ENCODE measurements at places on chromosomes 5 and 9.
A peak's percentile ranks its signal among the peaks of the same experiment; 100 is the strongest.

GRCh38 chr5:132684922-132685720 lies 11.3 kb downstream of the IL4 start:
- no peak for DNase-seq

DNA sequence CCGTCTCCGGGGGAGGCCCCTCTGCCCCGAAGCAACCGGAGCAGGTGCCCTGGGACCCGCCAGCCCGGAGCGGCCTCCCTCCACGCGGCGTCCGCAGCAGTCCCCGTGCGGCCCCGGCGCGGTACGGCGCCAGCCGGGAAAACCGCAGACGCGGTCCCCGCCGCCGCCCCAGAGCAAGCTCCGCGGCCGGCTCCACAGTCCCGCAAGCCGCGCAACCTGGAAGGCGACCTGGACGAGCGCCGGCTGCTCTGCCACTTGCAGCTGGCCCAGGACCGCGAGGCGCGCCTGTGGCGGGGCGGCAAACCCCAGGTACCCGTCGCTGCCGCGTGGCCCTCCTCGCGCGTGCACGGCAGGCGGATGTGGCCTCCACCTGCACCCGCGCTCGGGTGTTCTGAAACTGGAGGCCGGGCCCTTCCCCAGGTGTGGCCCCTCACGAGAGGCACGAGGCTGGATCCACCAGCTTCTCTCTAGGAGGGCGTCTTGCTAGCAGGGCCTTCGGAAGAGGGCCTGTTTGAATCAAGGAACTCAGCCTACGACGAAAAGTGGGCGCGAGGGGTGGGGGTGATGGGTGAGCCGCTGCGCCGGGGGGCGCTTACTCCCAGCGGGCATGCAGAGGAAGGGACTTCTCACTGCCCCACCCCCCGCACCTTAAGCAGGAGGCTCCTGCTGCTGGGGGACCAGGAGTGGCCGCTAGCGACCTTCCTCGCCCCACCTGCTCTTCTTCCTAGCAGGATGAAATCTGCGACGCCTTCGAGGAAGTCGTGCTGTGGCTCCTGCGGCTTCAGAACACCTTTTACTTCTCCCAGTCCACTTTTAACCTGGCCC lies 602 bp downstream of the CCNI2 start:
- DNase-seq: no peak

- DNase-seq: peak; percentile 31
These were observed 25.7 kb downstream of the UTP15 start for GRCh38 chr5:73591102-73591695.

GRCh38 chr9:73104921-73105320 lies 46.7 kb upstream of the ANXA1 start:
- DNase-seq: no peak

GRCh38 chr5:148372893-148373292 lies 10.9 kb upstream of the FBXO38 start:
- DNase-seq: no peak

DNA sequence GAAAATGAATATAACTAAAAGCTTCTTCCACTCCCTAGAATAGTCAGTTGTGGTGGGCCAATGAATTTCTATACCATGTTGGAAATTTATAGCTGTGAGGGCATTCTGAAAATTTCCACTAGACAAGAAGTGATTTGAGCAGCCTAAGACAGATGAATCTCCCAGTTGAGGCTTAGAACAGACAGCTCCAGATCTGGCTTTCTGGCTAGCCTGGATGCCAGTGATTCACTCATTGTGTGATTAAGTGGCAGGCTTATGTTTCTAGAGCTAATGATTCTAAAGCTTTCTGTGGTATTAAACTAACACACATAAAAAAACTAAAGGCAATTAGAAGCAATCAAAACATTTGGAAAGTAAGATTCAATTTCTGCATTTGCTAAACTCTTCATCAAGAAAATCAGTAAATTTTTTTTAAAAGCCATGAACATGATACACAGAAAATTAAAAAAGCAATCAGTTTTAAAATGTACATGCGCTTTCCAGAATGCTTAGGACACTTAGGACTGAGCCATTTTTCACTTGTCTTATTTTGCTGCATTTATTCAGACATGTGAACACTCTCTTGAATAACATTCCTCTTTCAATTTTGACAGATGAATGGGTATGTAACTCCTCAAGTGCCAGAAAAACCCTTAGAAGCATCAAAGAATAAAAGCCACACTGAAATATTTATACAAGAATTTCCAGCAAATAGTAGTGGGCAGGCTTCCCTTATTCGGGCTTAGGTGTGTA lies 100.5 kb upstream of the GNAQ start:
- no peak for DNase-seq

- DNase-seq: no peak
These were observed 457.3 kb upstream of the ARRDC3 start for GRCh38 chr5:91840412-91840811.

GRCh38 chr5:135455876-135456237 lies 3.7 kb upstream of the TIFAB start:
- DNase-seq: no peak

DNA sequence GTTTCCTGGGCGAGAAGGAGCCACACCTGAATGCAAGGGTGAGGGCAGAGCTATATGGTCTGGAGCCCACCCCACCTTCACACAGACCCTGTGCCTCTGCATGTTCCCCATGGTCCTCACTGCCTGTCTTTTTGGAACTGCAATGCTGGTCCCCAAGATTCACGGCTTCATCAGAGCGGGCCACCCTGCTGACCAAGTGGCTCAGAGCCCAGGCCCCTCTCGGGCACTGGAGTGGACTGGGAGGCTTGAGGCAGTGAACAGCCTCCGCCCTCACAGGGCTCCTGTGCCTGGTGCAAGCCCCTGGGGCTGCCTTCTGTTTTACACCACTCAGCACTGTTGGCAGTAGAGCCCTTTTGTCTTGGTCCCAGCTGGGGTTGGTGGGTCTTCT lies 143.2 kb downstream of the CACNA1B start:
- DNase-seq: no peak

GRCh38 chr9:95719354-95719753 lies 156.1 kb upstream of the ERCC6L2 start:
- no peak for DNase-seq

- DNase-seq: no peak
These were observed 34.5 kb upstream of the NCS1 start for GRCh38 chr9:130137641-130138081.

- DNase-seq: no peak
These were observed at the start of gene OTP for GRCh38 chr5:77637998-77638762. Gene OTP (minus strand): TSS chr5:77638713. CDS start chr5:77638549, 164 bp downstream.

- DNase-seq: no peak
These were observed 101.7 kb downstream of the CDH18 start for GRCh38 chr5:19886123-19886917.

DNA sequence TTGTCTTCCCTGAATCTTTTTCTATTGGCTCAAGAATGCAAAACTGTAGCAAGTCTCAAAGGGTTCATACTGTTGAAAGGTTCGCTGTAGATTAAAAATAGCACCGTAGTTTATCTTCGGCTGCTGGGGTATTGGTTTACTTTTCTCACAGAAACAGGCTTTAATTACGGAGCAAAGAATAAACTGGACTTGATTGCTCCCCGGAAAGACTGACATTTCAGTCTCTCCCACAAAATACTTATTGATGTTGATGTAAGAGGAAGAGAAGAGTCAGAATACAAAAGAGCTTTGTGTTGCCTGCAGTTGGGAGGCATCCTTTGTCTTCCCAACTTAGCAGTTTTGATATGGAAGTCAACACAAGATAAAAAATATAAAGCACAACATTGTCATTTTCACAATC lies 183.9 kb upstream of the DMAC1 start:
- DNase-seq: no peak

GRCh38 chr9:91162784-91163443 lies 198.8 kb downstream of the AUH start:
- DNase-seq: no peak

DNA sequence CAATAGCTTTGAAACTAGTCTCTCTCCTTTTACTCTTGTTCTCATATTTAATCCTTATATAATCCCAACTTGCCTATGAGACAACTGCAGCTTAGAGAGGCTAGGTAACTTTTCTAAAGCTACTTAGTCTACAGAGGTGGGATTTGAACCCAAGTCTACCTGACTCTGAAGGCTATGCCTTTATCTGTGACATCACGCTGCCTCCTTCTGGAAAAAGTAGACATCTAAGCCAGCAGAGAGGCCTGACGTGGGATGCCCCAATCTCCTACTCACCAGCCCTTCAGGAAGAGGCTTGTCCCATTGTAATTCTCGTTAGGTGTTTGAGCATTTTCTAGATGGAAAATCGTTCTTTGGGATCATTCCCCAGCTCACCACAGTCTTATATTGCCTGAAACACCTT lies 167.5 kb downstream of the HSPA4 start:
- DNase-seq: no peak

DNA sequence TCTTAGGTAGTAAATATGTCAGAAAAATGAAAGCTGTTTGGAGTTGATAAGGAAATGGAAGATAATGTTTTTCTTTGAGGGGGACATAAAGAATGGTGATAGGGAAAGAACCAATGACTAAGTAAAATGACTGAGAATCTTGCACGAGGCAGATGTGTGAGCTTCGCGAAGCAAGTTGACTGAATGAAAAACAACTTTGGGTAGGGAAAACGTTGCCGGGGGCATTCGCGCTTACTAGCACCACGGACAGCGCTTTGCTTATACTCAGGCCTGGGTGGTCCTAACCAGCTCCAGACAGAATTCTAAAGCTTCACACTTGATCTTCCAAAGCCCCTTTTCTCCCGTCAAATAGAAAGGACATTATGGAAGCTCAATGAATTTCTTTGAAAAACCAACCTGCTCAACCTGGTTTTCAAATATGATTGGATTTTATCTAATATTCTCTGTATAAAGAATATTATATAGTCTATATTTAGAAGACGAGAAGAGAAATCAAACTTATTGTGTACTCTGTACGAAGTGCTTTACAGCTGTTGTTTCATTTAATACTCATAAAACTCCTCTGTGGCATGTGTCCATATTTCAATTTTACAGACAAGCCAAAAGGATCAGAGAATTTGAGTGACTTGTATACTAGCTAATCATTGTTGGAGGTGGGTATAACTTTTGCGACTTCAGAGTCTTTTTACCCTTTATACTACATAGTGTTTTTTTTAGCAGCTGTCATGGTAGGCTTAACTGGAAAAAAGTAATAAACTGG lies 1.9 kb upstream of the CDKN2B start:
- no peak for DNase-seq

- DNase-seq: no peak
These were observed 56.8 kb upstream of the XPA start for GRCh38 chr9:97753975-97754374.

DNA sequence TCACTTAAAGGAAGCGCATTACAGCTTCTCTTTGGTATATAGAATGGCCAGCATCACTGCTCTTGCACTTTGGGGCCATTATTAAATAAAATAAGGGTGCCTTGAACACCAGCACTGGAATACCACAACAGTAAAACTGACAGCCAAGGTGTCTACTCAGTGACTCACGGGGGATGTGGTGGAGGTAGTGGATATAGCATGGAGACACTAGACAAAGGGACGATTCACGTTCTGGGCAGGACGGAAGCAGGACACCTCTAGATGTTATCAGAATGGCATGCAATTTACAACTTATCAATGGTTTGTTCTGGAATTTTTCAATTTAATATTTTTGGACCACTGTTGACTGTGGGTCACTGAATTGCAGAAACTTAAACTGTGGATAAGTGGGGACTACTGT lies 32.9 kb upstream of the PDE8B start:
- no peak for DNase-seq

DNA sequence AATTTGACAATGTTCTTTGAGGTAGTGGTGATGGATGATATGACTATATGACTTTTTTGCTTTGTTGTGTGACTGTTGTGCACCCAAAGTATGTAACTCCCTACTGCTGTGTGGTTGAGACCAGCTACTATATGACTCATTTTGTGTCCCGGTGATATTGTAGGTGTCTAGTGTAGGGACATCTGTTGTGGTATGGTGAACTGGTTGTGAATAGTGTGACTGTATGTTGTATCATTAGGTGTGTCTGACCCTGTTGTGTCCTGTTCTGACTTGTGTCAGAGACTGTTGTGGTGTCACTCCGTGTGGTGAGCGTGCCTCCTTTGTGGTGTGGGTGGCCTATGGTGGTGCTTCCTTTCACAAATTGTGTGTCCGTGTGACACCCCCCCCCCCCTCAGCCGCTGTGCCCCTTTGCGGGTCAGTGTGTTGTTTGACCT lies 11.2 kb upstream of the CXXC5 start:
- DNase-seq: no peak

DNA sequence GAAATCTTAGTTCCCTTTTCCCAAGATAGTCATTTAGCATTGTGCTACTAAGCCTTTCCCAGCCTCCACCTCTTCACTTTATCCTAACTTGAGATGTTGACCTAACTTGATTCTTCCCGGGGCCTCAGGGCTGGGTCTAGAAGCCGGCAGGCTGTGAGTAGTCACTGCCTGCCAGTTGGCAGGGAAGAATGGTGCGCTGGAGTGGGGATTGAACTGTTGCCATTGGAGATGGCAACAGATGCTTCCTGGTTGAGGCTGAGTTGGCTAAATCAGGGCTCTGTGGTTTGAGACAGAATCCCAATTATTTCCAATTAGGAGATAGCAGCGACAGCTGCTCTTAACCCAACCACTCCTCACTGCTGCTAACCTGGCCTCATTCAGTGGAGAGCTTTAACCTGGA lies 343.1 kb downstream of the BRINP1 start:
- peak; percentile 61 for DNase-seq

DNA sequence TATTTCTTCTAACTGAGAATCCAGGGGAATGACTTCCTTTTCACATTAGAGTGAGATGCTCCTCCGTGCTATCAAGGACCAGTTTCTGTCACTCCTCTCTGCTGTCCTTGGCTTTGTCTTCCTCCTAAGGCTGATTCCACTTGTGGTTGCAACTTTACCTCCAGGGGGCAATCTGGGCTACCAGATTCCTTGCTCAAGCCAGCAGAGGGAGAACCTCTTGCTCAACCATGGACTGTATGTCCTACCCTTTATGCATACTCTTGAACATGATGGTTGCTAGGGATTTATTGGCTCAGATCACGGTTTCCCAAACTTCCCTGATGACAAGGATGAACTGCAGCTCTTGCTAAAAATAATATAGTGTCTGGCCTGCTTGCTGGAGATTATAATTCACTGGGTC lies 24.0 kb downstream of the NNT start:
- no peak for DNase-seq

- no peak for DNase-seq
These were observed 82.7 kb downstream of the HSD17B3 start for GRCh38 chr9:96219026-96219899.

GRCh38 chr5:305459-305858 lies 16.1 kb upstream of the AHRR start:
- DNase-seq: no peak

GRCh38 chr9:134307674-134308638 lies 18.3 kb upstream of the RXRA start:
- DNase-seq: no peak

GRCh38 chr5:154168395-154168794 lies 22.1 kb upstream of the GALNT10 start:
- DNase-seq: no peak

GRCh38 chr5:145834917-145835847 lies at the start of gene PRELID2:
Gene PRELID2 (minus strand): TSS chr5:145835342. CDS start chr5:145835251, 91 bp downstream.
- DNase-seq: no peak

- no peak for DNase-seq
These were observed 15.7 kb downstream of the BRD3OS start for GRCh38 chr9:134040781-134041648.

Measured in GM04503 (cell line).